ENCODE measurements at places on chromosomes 6 and 20. TPM values are rescaled to one million over a fixed set of nuclear protein-coding genes. Genes with fewer than 3 reads are reported as not detected.

Gene PDYN
- total RNA-seq, result not detected

GRCh38 chr6:2543321-2543720 is 207.4 kb downstream of the MYLK4 start:
- DNase-seq, result no peak

Gene F13A1
- total RNA-seq, result not detected

Gene CDH4
- 0.02 TPM for total RNA-seq

Gene SUMO4
- 10.6 TPM for total RNA-seq

Gene SLC2A10
- not detected for total RNA-seq

Gene KHDC1L
- not detected for total RNA-seq

- DNase-seq, result no peak
Measured at GRCh38 chr6:91802431-91802830, 1215.6 kb upstream of the MAP3K7 start.

- no peak for DNase-seq
Measured at GRCh38 chr6:54428431-54428830, 120.2 kb downstream of the TINAG start.

Gene FRK
- 0.12 TPM for total RNA-seq

DNA sequence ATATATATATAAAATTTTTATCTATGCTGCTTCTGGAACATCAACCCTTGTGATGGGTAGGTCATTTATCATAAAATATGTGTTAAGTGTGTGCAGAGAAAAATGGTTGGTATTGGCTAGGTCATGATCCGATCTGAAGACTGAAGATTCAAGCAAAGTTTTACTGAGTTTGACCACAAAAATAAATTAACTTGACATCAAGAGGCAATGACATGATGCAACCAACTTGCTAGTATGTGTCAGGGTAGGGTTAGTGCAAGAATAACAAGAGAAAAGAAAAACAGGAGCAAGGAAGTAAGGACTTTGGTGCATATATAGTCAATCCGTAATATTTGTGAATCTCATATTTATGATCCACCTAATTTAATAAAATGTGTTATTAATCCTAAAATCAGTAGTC is 1202.0 kb upstream of the ADGRB3 start:
- DNase-seq, result no peak

GRCh38 chr6:6007366-6008088 is 802 bp upstream of the NRN1 start:
- DNase-seq, result peak; percentile 58

DNA sequence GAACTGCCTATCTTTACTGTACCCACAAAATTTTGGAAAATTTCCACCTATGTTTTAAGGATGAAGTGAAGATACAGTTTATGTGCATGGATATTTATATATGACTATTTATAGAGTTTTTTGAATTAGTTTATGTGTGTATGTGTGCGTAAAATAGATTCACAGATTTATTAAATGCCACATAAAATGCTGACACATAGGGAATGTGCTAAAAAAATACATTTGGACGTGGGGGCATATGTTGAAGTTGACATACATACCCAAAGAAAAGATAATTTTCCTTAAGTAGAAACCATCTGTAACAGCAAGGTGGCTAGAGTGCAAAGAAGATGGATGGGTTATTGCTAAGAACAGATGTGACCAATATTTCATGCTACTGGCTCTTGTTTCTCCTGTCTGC is 302.1 kb upstream of the RNF217 start:
- no peak for DNase-seq

GRCh38 chr6:150756173-150756572 is 109.3 kb upstream of the MTHFD1L start:
- DNase-seq, result no peak

- DNase-seq, result no peak
Measured at GRCh38 chr6:156984178-156984738, 207.1 kb downstream of the ARID1B start.

Gene BIRC7
- total RNA-seq, result not detected

Gene COL9A3
- 0.45 TPM for total RNA-seq

Gene LY6G6D
- not detected for total RNA-seq

- no peak for DNase-seq
Measured at GRCh38 chr6:27163834-27164233, 83.7 kb upstream of the PRSS16 start.

DNA sequence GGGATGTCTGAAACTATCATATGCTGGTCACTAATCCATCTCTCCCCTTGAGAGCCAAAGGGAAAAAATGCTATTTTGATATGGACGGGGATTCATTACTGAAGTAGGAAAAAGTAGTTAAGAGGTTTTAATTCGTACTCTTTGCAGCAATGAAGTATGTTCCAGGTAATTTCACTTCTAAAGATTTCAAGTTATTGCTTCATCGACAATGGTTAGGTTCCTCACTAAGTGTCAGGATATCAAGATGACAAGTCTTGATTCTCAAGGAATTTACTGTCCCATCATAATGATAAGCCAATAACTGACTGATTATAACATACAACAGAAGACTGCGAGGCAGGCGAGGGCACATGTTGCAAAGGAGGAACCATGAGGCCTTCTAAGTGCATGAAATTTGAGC is 57.0 kb downstream of the GMDS start:
- DNase-seq, result no peak

Gene SIRPB1
- 6.0 TPM for total RNA-seq

DNA sequence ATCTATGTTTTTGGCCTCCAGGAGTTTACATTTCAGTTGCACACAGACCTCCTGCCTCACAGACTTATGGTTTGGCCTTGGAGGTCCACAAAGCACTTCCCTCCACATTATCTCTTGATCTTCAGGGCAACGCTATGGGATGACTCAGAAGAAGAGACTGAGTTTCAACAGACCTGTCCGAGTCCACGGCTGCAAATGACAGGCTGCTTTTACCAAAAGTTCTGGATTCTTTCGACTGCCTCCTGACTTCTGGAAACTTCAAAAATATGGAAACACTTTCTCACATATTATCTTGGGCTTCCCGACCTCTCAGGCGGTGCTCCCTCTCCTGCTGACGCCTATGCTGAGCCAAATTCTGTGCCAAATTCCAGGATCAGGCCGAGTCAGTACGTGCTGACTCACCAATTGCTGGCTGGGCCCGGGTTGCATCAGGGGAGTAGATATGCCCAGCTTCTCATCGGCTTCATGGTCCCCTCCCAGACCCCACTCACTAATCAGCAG is 190.2 kb downstream of the BMP7 start:
- no peak for DNase-seq

- no peak for DNase-seq
Measured at GRCh38 chr6:70843328-70843918, 113.4 kb downstream of the B3GAT2 start.

DNA sequence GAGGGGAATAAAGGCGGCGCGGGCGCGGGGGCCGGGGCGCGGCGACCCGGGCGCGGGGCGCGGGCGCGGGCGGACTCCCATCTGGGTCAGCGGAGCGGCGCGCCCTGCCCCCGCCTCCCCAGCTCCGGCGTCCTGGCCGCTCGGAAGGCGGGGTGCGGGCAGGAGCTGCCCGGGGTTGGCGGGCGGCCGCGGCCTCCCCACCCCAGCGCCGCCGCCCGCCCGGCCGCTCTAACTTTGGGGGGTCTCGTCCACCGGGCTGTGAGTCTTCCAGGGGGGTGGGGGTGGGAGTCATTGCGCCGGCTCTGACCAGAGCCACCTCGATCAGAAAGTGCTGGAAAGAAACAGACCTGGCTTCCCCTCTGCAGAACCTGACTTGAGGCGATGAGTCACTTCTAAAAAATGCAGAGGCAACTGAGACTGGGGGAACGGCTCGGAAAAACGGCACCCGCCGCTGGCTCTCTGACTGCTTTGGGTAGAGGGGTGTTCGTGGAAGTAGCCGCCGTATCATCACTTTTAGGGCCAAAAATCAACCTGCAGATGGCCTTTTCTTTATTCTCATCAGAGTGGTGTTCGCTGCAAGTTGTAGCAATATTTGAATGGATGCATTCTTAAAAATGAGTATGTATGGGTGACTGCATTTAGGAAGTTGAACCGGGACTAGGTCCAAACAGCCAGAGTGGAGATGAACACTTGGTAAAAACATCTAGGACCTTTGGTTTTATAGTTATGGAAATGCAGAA is 667 bp downstream of the CAP2 start:
- DNase-seq, result no peak

Gene KIAA1755
- total RNA-seq, result not detected

DNA sequence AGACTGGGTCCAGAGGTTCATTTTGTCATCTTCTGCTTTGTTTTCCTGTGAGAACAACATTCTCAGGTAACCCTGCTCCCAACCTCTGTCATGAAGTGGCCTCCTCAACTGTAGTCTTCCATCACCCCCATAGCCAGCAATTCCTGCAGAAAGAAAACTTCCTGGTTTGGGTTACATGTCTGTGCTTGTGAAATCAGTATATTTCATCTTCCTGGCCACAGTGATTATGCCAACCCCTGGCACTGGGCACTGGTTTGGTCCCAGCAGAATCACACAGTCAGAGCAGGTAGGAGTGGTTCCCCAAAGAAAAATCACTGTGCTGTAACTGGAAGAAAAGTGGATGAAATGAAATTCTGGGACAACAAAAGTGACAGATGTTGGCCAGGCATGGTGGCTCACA is 52.5 kb downstream of the CRYBG1 start:
- DNase-seq, result no peak

All from activated CD8-positive, alpha-beta memory T cell treated with anti-CD3 and anti-CD28 coated beads, Interleukin-2, amount 10 ng/mL, durations not matched to agents 7 days and 5 days (primary cell).